ENCODE measurements at places on chromosomes 2 and 18.

DNA sequence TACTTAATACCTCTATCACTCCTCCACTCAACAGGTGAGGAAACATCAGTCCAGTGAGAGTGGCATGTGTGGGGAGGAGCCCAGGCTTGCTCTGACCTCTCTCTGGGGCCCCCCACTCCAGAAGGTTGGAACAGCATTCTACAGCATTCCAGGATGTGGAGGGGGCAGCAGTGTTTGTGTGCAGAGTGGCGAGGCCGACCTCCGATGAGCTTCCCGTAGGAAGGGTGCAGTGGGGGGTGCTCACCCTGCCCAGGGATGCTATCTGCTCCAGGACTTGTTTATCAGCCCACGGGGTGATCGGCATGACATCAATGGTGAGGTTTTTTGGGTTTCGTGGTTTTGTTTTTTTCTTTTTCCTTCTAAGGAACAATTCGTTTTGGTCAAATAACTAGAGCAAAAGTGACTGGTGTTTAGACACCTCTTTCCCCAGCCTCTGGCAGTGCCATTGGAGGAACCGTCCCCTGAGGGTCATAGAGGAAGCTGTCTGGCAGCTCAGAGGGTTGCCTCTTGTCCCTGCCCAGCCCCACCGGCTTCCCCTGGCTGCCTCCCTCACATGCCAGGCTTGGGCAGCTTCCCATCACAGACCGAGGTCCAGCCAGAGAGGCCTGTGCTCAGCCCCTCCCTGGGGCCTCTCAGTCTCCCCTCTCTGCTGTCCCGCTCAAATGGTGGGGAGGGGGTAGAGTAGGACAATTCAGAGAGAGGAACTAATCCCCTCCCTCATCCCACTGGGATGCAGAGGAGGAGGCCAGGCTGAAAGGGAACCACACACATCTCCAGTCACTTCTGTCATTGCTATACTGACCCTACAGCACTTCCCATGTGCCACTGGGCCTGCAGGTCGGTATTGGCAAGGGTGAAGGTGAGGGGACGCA is 96.5 kb downstream of the ZFP36L2 start:
- DNase-seq: no peak

GRCh38 chr2:147482111-147482895 is 362.5 kb upstream of the ACVR2A start:
- no peak for DNase-seq

GRCh38 chr18:58788971-58789875 is 75.5 kb upstream of the ZNF532 start:
- DNase-seq: no peak

- DNase-seq: no peak
Measured at GRCh38 chr18:68429841-68430240, 285.1 kb downstream of the TMX3 start.

GRCh38 chr2:3545788-3546478 is 12.2 kb downstream of the RNASEH1 start:
- no peak for DNase-seq

- no peak for DNase-seq
Measured at GRCh38 chr2:33110461-33110860, 163.7 kb downstream of the LTBP1 start.

Measured in NCI-H1092 (cell line).